ENCODE measurements at places on chromosomes 2 and 18.

- no peak for DNase-seq
Measured at GRCh38 chr2:26195040-26195984, 22.4 kb downstream of the GAREM2 start.

- DNase-seq = no peak
Measured at GRCh38 chr2:218327451-218328210, 29.0 kb upstream of the CATIP start.

DNA sequence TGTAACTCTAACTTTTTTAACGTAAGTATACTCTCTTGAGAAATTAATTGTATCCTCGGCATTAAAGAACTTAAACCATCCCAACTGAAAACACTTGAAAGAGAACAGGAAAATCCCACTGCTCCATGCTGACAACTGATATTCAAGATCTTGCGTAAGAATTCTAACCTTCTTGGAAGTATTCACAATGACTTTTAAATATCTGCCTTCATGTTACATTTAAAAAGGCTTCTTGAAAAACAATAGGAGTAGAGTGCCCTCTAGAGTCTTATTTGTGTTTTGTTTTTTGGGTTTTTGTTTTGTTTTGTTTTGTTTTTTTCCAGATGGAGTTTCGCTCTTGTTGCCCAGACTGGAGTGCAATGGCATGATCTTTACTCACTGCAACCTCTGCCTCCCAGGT, 65.4 kb upstream of the DNAJC10 start:
- DNase-seq = peak; percentile 21

DNA sequence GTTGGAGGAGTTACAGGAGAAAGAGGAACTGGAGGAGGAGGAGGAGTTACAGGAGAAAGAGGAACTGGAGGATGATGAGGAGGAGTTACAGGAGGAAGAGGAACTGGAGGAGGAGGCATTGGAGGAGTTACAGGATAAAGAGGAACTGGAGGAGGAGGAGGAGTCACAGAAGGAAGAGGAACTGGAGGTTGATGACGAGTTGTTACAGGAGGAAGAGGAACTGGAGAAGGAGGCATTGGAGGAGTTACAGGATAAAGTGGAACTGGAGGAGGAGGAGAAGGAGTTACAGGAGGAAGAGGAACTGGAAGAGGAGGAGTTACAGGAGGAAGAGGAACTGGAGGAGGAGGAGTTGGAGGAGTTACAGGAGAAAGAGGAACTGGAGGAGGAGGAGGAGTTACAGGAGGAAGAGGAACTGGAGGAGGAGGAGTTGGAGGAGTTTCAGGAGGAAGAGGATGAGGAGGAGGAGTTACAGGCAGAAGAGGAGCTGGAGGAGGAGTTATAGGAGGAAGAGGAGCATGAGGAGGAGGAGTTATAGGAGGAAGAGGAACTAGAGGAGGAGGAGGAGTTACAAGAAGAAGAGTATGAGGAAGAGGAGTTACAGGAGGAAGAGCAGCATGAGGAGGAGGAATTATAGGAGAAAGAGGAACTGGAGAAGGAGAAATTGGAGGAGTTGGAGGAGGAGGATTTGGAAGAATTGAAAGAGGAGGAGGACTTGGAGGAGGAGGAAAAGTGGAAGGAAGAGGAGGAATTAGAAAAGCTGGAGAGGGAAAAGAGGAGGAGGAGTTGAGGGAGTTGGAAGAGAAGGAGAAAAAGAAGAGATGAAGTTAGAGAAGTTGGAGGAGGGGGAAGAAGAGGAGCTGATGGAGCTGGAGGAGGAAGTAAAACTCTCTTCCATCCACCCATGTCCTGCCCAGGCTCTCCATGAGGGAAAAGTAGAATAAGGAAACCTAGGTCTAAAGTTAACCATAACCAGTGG, 37.2 kb downstream of the CLASP1 start:
- DNase-seq = no peak

- DNase-seq = no peak
Measured at GRCh38 chr2:223508372-223508771, 93.8 kb downstream of the SCG2 start.

GRCh38 chr2:12818416-12819102, 101.8 kb downstream of the TRIB2 start:
- no peak for DNase-seq

DNA sequence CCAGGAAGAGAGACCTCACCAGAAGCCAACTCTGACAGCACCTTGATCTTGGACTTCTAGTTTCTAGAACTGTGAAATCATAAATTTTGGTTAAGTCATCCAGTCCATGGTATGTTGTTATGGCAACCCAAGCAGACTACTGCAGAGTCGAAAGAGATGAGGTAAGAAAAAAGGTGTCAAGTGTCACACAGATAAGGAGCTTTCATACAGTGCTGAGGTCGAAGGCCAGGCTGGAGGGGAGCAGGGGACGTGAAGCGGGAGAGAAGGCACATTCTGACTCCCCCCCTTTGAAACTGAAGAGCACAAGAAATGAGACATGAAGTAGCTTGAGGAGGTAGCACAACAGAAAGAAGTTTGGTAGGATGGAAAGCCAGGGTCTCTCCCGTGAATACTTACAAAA, 110.4 kb downstream of the ALK start:
- no peak for DNase-seq

DNA sequence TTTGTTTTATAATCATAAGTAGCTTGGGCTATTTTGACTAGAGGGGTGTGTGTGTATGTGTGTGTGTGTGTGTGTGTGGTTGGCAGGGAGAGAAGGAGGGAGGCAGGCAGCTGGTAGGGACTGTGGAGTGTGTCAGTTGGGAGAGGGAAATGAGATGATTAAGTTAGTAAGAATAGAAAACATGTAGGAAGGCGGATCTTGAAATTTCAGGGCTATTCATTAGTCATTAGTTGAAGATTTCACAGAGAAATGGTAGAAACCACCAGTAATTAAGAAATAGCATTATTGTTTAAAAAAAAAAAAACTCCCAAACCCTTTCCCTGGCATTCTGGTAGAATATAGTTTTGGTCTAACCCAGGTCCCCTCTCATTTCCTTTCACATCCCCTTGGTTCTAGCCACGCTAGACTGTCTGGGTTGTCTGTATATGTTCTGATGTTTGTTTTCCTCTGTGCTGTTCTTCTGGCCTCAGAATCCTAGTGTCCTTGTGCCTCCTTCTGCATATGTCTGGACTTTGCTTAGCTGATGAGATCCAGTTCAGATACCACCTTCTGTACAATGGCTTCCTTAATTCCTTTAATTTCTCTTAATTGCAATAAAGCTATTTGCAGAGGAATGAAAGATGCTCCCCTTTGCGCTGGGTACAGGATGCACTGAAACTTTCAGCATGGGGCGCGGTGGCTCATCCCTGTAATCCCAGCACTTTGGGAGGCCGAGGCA, 161.6 kb downstream of the NEDD4L start:
- DNase-seq = no peak

GRCh38 chr18:26703170-26703930, 155.0 kb upstream of the KCTD1 start:
- no peak for DNase-seq

DNA sequence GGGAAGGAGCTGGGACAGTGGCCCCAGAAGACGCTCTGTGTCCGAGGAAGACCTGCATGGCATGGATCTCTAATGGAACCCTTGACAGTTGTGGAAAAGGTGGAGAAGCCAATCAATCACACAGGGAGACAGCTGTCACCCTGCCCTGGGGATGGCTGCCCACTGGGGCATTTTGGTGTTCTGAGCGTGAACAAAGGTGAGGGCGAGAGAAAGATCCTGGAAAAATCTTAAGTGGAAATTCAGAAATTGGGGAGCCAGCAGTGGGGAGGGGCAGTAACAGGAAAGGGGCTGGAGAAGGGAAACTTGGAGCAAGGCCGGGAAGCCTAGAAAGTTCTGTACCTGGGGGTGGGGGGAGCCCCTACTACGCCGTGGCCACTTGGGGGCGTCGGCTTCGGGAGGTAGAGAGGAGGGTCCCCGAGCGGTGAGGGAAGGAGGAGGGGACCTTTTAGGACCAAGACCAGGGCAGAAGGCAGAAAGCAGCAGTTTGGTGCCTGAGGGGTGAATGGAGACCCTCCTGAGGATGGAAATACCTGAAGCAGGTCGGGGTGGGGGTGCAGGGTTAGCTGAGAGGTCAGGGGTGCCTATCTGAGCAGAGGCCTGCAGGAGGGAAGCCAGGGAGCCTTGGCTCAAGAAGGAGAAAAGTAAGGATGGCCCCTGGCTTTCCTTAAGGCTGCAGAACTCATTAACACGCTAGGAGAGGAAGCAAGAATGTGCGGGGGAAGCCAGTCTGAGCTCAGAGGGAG, 30.0 kb downstream of the NGEF start:
- DNase-seq = no peak

DNA sequence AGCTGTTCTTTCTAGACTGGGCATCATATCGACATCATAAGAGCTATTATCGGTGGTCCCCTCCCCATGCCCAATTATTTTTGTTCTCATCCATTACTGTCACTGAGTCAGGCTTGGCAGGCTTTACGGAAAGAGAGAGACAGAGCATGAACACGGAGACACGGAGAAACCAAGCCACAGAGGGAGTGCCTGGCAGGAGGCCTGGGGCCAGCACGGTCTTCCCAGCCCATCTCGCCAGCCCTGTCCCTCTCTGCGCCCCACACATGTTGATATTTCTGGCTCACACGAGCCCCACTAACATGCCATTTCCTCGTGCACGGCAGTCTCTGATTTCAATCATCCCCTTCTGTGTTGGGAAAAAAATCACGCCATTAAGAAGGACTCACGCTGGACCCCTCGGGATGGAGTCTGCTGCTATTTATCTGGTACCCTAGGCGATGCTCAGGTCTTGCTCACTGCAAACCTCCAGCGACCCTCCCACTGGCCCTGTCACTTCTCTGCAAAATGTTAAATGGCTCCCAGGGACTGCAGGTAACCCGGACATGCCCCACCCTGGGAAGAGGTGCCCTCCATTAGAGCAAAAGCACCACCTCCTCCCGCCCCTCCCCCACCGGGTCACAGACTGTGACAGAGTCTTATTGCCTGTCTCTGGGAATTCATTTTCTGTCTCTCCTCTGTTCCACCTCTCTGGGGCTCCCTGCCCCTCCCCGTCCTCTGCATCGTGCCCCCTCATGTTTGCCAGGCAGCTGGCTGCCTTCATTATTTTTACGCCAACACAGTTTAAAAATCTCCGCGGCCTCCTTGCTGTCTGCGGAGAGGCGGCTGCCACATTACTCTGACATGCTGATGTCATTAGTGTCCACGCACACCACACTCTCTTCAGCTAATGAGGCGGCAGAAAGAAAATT, 40.1 kb upstream of the GBX2 start:
- no peak for DNase-seq

DNA sequence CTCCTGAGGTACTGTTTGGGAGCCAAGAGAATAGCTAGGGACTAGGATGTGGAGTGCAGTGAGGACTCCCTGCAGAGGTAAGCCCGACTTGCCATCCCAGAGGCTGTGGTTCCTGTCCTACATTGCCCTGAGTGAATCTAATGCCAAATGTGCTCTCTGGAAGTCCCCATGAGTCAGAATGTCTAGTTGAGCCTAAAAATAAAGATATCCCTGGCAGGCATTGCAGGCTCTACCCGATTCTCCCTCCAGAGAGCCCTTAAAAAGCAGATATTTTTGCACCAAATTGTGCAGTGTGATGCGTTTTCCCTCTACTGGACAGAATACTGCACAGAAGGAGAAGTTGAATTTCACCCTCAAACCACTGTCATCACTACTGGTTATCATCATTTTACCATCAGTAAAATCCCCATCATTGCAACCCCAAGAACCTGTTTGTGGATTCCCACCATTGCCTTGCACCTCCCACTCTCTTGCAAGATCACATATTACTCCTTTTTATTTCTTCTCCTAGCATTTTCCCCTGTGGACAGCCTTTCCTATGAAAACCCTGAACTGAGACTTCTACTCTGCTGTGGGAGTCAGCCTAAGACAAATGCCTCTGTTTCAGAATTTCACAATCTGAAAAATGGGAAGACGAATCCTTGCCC, 98.0 kb downstream of the MARCHF4 start:
- no peak for DNase-seq

GRCh38 chr2:169637620-169638019, 53.5 kb downstream of the PPIG start:
- no peak for DNase-seq

DNA sequence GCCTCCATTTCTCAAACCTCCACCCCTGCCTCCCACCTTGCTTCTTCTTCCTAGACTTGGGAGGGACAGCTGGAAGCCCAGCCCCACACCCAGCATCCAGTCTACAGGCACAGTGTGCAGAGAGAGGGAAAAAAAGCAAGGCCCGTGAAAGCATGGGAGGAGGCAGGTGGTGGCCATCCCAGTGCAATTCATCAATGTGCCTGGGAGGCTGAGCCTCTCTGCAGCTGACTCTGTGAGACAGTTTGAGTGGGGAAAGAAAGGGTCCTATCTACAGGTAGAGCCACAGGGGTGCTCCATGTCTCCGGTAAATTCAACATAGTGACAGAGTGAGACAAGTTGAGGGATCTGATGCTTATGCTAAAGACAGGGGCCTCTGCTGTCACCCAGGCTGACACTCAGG, 340.6 kb downstream of the DYSF start:
- no peak for DNase-seq
